ENCODE measurements at places on chromosomes 11 and 22. TPM values are rescaled to one million over a fixed set of nuclear protein-coding genes. Genes with fewer than 3 reads are reported as not detected.

Gene FGF19
- total RNA-seq = 0.09 TPM

Gene DAGLA
- 3.1 TPM for total RNA-seq

Gene NUP160
- 33.2 TPM for total RNA-seq

Gene CASP4
- total RNA-seq = 4.4 TPM

Gene HOATZ
- total RNA-seq = not detected

Gene PKNOX2
- total RNA-seq = not detected

Gene DEFB131B
- not detected for total RNA-seq

Gene GLB1L3
- not detected for total RNA-seq

Gene CHADL
- not detected for total RNA-seq

Gene DGCR6
- total RNA-seq = 0.97 TPM

Gene HIC2
- total RNA-seq = 2.6 TPM

Gene MGAT3
- total RNA-seq = 0.20 TPM

Gene NARS2
- 18.3 TPM for total RNA-seq

Gene CSNK1E
- 82.2 TPM for total RNA-seq

Gene POGLUT3
- 10.0 TPM for total RNA-seq

Gene KCTD21
- total RNA-seq = 7.5 TPM

Gene CACNA1I
- total RNA-seq = 0.02 TPM

Gene SMC1B
- total RNA-seq = not detected

Gene PNPLA5
- total RNA-seq = not detected

Gene TREH
- total RNA-seq = not detected

Gene OR5T2
- total RNA-seq = not detected

Gene UNC93B1
- total RNA-seq = 89.7 TPM

Gene TMPRSS13
- not detected for total RNA-seq

Gene MRGPRD
- not detected for total RNA-seq

All from A549 treated with ZK216348 at 1 μM for 4 hours (cell line).